Stimulated activated naive CD8-positive, alpha-beta T cell treated with anti-CD3 and anti-CD28 coated beads, Interleukin-15, amount 100 ng/mL, for 72 hours (primary cell): ENCODE measurements at places on chromosomes 6 and 20.
A peak's percentile ranks its signal among the peaks of the same experiment; 100 is the strongest.

- DNase-seq = no peak
Observed at GRCh38 chr6:5506597-5506996, 245.3 kb downstream of the FARS2 start.

DNA sequence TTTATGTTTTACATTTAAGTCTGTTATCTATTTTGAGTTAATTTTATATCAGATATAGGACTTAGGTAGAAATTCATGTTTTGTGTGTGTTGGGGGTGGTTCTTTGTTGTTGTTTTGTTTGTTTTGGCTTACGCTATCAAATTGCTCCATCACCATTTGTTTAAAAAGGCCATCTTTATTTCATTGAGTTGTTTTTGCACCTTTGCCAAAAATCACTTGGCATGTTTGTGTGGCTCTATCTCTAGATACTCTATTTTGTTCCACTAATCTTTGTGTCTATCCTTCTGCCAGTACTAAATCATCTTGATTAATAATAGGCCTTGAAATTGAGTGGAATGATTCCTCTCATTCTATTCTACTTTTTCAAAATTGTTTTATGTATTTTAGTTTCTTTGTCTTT lies 7.4 kb downstream of the CYP39A1 start:
- no peak for DNase-seq

GRCh38 chr20:62989201-62989601 lies 17.6 kb downstream of the BHLHE23 start:
- DNase-seq = peak; percentile 41

- no peak for DNase-seq
Observed at GRCh38 chr6:108781419-108782100, 66.7 kb upstream of the ARMC2 start.

- no peak for DNase-seq
Observed at GRCh38 chr20:35226126-35226883, at the start of gene MMP24. Gene MMP24 (plus strand): TSS chr20:35226690. CDS start chr20:35226739, 49 bp downstream.

DNA sequence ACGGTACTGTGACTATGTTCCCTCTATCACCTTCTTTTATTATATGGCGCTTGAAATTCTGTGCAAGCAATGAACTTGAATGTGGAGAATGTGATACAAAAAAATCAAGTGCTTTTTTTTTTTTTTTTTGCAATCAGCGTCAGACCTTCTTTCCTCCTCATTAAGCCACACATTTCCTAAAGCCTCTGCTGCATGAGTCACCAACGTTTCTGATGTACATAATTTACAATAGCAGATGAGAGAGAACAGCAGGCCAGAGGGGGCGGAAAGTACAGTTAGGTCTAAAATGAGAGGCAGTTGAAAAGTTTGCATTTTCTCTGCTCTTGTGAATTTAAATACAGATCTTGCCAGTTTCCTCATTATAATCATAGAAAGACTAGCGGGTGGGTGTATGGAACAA lies 114.6 kb upstream of the RIPOR2 start:
- peak; percentile 36 for DNase-seq

GRCh38 chr6:106629859-106630163 lies 433 bp downstream of the QRSL1 start:
- DNase-seq = no peak

- DNase-seq = no peak
Observed at GRCh38 chr20:38447931-38448675, 13.0 kb upstream of the SNHG17 start.

- no peak for DNase-seq
Observed at GRCh38 chr6:142728364-142728763, 216.6 kb downstream of the HIVEP2 start.

DNA sequence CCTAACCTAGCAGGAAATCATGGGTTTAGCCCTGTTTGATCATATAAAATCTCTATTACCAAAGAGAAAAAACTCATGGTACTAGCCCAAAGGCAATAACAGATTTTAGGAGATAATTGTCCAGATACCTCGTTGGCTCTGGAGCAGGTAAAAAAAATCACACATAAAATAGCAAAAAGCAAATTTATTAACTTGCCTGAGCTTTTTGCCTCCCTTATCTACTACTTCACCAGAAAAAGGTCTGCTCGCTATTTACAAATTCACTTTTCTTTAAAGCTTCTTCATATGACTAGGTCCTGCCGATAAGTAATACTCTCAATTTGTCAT lies 82.4 kb downstream of the GJA10 start:
- DNase-seq = no peak

GRCh38 chr20:38798266-38798665 lies 7.2 kb upstream of the PPP1R16B start:
- no peak for DNase-seq

DNA sequence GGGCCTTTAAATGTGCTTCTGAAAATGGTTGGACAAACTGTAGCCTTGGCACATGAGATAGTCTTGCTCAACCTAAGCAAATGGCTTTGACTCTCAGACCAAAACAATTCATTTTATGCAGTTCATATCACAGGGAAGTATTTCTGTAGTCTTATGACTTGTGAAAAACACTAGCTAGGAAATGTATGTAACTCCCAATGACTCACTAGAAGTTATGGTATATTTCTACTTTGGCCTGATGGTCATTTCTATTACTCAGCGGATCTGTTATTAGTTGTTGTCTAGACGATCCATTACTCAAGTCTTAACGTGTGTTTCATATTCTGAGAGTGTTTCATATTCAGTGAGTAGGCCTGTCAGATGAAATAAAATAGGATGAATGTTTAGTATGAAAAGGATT lies 1333.5 kb downstream of the KHDRBS2 start:
- no peak for DNase-seq

GRCh38 chr6:105817370-105817769 lies 268.8 kb upstream of the PRDM1 start:
- no peak for DNase-seq

GRCh38 chr6:18241208-18242038 lies 22.9 kb downstream of the DEK start:
- DNase-seq = no peak

DNA sequence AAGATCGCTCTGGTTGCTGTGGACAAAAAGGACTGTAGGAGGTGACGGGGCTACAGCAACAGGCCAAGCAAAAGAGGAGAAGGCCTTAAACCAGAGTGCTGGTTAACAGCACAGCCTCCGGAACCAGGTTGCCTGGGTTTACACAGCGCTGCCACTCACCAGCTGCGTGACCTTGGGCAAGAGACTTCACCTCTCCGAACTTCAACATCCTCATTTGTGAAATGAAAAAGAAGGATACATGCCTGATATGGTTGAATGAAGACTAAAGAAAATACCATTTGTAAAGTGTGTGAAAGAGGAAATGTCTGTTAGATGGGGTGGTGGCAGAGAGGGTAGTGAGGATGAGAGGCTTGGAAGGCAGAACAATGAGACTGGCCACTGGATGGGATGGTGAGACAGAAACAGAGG lies 44.9 kb downstream of the PREX1 start:
- no peak for DNase-seq

DNA sequence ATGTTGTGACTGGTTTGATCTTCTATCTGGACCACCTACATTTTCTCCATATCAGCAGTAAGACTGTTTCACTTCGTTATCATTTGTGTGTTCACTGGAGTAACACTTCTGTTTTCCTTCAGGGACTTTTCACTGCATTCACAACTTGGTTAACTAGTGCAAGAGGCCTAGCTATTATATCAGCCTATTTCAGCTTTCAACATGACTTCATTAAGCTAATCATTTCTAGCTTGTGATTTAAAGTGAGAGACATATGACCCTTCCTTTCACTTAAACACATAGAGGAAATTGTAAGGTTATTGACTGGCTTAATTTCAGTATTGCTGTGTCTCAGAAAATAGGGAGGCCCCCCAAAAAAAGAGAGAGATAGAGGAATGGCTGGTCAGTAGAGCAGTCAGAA lies 622.8 kb upstream of the NRSN1 start:
- DNase-seq = no peak

- peak; percentile 55 for DNase-seq
Observed at GRCh38 chr6:104682722-104683643, 176.7 kb downstream of the HACE1 start.

- DNase-seq = peak; percentile 32
Observed at GRCh38 chr6:7050872-7051779, 56.6 kb upstream of the RREB1 start.

- DNase-seq = peak; percentile 62
Observed at GRCh38 chr6:63571361-63572043, 778 bp upstream of the LOC128125822 start.

DNA sequence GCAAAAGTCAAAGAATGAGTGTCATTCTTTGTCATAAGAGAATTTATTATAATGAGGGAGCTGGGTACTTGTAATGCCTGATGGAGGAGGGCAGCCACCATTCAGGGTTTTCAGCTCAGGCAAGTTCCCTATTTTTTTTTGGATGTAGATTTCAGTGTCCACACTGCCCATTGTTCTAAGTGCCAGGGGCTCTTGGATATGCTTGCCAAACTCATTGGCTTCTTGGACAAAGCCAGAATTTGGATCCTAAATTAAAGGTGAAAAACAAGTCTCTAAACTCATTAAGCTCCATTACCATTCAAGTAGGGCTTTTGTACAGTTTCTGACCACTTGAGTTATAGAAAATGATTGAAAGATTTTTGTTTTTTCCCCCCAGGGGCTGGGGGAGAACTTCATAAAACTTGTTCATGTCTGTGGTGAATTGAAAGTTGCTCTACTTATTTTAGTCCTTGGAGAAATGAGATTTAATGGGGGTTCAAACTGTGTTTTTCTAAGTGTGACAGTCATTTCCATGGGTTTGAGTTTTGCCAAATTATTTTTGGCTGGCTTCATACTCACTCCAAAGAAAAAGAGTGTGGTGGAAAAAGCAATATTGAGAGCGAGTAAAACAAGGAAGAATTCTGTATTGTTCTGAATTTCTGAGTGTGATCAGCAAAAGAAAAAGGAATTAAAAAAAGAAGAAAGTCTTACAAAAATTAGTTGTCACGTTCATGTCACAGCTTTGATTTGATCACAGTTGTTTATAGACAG lies 46.0 kb downstream of the TIAM2 start:
- DNase-seq = no peak

DNA sequence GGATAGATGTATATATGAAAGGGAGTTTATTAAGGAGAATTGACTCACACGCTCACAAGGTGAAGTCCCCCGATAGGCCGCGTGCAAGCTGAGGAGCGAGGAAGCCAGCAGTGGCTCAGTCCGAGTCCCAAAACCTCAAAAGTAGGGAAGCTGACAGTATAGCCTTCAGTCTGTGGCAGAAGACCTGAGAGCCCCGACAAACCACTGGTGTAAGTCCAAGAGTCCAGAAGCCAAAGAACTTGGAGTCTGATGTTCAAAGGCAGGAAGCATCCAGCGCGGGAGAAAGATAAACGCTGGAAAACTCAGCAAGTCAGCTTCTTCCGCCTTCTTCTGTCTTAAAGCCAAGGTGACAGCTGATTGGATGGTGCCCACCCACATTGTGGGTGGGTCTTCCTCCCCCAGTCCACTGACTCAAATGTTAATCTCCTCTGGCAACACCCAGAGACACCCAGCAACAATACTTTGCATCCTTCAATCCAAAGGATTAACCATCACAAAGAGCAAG lies 102.6 kb upstream of the GJE1 start:
- DNase-seq = peak; percentile 10

GRCh38 chr6:167925026-167925425 lies 72.4 kb upstream of the KIF25 start:
- DNase-seq = no peak

DNA sequence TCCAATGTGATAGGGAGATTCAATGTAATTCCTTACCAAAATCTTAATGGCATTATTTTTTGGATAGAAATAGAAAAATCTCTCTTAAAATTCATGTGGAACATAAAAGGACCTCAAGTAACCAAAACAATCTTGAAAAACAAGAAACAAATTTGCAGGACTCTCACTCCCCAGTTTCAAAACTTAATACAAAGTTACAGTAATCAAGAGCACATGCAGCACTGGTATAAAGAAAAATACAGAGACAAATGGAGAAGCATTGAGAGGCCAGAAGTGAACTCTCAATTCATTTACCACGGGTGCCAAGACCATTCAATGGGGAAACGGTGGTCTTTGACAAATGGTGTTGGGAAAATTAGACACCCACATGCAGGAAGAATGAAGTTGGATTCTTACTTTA lies 7.8 kb upstream of the TSBP1 start:
- DNase-seq = no peak

DNA sequence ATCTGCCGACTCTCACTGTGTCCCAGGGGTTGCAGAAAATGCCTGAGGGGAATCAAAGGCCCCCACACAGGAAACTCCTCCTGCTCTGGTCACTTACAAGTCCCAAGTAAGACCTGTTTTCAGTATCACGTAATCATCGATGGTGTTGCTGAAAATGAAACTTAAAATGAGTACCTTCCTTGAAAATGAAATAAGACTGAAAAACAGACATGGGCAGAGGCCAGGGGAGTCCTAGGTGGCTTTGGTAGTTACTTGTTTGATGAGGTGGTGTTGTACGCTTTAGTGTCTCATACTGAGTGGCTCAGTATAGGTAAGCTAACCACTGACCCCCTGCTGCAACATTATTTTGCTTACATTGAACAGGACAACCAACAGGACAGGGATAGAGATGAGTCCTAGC lies 43.0 kb upstream of the SYNCRIP start:
- DNase-seq = no peak

DNA sequence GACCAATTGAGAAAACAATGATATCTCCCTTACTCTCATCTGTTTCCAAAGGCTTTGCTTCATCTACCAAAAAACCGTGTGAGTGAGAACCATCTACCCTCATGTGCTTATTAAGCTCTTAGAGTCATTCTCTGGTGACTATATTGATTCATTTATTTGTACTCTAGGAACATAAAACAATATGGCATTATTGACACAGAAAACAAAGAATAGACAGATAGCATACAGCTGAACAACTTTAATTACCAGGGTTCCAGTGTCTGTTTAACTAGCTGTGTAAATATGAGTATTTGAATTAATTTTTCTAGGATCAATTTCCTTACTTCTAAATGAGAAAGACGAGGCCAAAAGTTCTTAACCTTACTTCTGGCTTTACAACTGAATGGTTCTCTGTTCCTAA lies 31.3 kb upstream of the HEY2 start:
- no peak for DNase-seq
